Esophagus muscularis mucosa (tissue), 4 donors: ENCODE measurements at places on chromosomes 16 and 17. TPM values are rescaled to one million over a fixed set of nuclear protein-coding genes. Genes with fewer than 3 reads are reported as not detected.
A peak's percentile ranks its signal among the peaks of the same experiment; 100 is the strongest.

GRCh38 chr16:17301593-17302135, 169.1 kb downstream of the XYLT1 start:
- no peak overlapping the region for H3K4me3 ChIP-seq
- peak overlapping the region; percentile 19 for H3K27ac ChIP-seq
- no peak for DNase-seq
- H3K36me3 ChIP-seq, result no peaks in the 10 kb centered on the region
- H3K27me3 ChIP-seq, result no peaks in the 10 kb centered on the region

GRCh38 chr16:31064882-31065461, 9.1 kb downstream of the ZNF668 start:
- peaks cover 18% of the 10 kb centered on the region for H3K4me1 ChIP-seq
- DNase-seq, result no peak
- peak overlapping the region; percentile 70 for H3K27ac ChIP-seq
- H3K36me3 ChIP-seq, result peaks cover 43% of the 10 kb centered on the region

- no peaks in the 10 kb centered on the region for H3K36me3 ChIP-seq
- H3K27me3 ChIP-seq, result no peaks in the 10 kb centered on the region
- H3K4me3 ChIP-seq, result no peak overlapping the region
- no peak for DNase-seq
- no peak overlapping the region for H3K27ac ChIP-seq
- H3K4me1 ChIP-seq, result peaks cover 6% of the 10 kb centered on the region
These were observed 39.6 kb downstream of the GPRC5B start for GRCh38 chr16:19844945-19845641.

DNA sequence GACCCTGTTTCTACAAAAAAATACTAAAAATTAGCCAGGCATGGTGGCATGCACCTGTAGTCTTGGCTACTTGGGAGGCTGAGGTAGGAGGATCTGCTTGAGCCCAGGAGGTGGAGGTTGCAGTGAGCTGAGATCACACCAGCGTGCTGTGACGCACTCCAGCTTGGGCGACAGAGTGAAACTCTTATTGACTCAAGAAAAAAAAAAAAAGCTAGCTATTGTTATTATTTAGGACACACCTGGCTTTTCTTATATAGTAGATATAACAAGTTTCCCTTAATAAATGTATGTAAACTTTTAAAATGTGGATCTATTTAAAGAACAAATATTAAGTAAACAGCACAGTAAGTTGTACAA, 1.8 kb downstream of the RABEP2 start:
- H3K4me1 ChIP-seq, result peaks cover 5% of the 10 kb centered on the region
- H3K27ac ChIP-seq, result no peak overlapping the region
- H3K36me3 ChIP-seq, result no peaks in the 10 kb centered on the region
- DNase-seq, result no peak
- no peak overlapping the region for H3K4me3 ChIP-seq

GRCh38 chr16:29986231-29986630, 9.2 kb downstream of the HIRIP3 start:
- H3K27ac ChIP-seq, result no peak overlapping the region
- H3K27me3 ChIP-seq, result no peaks in the 10 kb centered on the region
- no peaks in the 10 kb centered on the region for H3K4me1 ChIP-seq
- DNase-seq, result no peak
- no peak overlapping the region for H3K4me3 ChIP-seq
- H3K36me3 ChIP-seq, result peaks cover 100% of the 10 kb centered on the region

- no peak overlapping the region for H3K4me3 ChIP-seq
- no peaks in the 10 kb centered on the region for H3K4me1 ChIP-seq
- H3K27me3 ChIP-seq, result no peaks in the 10 kb centered on the region
- no peak for DNase-seq
- H3K27ac ChIP-seq, result no peak overlapping the region
These were observed 20.4 kb downstream of the KRT12 start for GRCh38 chr17:40846515-40847144.

DNA sequence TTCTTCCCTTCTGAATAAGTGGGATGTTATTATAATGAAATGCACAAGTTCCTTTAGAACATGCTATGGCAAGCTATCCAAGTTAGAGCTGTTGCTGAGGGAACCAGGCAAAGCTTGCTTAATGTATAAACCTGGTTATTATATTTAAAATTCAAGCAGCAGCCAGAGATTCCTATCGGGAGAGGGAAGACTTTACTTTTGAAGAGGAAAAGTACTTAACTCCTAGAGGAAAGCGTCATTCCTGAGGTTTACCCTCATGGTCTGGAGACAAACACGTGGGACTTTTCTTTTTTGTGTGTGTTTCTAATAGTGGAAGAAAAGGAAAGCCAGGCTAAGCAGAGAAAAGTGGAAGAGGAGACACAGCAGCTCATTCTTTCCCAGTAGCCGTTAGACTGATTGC, 39.9 kb upstream of the MYH10 start:
- H3K4me1 ChIP-seq, result peaks cover 16% of the 10 kb centered on the region
- no peaks in the 10 kb centered on the region for H3K36me3 ChIP-seq
- no peak for DNase-seq
- no peak overlapping the region for H3K4me3 ChIP-seq

- peak overlapping the region; percentile 90 for H3K4me3 ChIP-seq
- peak overlapping the region; percentile 97 for H3K27ac ChIP-seq
- H3K27me3 ChIP-seq, result no peaks in the 10 kb centered on the region
These were observed 523 bp downstream of the KCTD2 start for GRCh38 chr17:75047398-75048098.

- H3K36me3 ChIP-seq, result no peaks in the 10 kb centered on the region
- H3K27me3 ChIP-seq, result no peaks in the 10 kb centered on the region
These were observed 51.3 kb upstream of the FBXO47 start for GRCh38 chr17:39018267-39019134.

DNA sequence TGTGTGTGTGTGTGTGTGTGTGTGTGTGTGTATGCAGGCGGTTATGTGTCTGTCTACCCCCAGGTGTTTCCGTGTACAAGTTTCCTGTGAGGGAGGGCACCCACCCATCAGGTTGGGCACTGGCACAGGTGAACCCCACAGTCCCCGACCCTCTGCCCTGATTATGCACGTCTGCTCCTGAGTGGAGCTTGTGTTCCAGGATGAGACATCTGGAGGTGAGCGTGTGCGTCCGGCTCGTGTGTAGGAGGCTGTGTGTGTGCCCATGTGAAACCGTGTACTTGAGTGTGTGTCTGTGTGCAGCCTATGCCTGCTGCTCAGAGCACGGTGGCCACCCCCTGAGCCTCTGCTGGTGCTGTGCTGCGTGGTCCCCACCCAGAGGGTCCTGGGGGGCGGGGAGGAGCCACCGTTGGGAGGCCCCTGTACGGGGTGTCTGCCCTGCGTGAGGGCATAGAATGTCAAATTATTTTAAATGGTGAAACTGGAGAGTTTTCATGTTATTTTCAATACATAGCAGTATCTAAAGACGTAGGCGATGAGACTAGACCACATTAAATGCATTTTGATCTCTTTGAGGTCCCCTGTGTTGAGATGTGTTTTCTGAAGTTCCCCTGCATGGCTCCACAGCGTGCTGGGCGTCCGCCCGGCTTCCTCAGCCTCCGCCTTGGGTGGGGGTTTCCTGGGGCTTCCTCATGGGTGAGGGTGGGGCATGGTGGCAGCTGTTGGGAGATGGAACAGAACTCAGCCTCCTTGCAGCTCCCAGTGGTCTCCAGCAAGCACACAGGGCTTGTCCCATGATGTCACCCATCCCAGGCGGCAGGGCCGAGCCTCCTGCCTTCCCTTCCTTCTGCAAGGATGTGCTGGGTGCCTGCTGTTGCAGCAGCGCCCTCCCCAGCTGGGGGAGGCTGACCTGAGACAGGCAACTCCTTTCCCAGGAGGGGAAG, 43.4 kb downstream of the KCNJ12 start:
- no peak for DNase-seq
- peaks cover 3% of the 10 kb centered on the region for H3K36me3 ChIP-seq
- H3K27me3 ChIP-seq, result no peaks in the 10 kb centered on the region

DNA sequence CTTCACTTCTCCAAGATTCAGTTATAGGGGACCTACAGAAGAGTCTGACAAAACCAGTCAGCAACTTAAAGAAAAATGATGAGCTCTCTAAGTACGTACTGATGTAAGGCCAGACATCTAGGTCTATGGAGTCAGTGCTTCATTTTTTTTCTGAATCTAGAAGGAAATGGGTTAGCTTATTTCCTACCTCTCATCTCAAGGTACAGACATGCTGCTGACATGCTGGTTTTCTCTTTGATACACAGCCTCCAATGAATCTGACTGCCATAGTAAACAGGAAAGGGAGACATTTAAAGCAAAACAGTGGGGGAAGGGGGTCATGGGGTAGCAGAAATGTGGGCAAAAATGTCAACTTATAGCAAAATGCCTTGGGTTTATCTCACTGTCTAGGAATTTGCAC, 16.4 kb downstream of the CDR2 start:
- no peaks in the 10 kb centered on the region for H3K27me3 ChIP-seq
- peak overlapping the region; percentile 2 for H3K27ac ChIP-seq
- H3K4me3 ChIP-seq, result no peak overlapping the region
- DNase-seq, result no peak

The ITGAD gene
- 0.50 TPM for total RNA-seq

The SPATA22 gene
- total RNA-seq, result 0.50 TPM

The ZFHX3 gene
- 35.4 TPM for total RNA-seq

The MAF gene
- total RNA-seq, result 30.4 TPM

The RNF222 gene
- total RNA-seq, result not detected

The AATK gene
- 14.8 TPM for total RNA-seq
